ENCODE measurements at places on chromosomes 4 and X.

DNA sequence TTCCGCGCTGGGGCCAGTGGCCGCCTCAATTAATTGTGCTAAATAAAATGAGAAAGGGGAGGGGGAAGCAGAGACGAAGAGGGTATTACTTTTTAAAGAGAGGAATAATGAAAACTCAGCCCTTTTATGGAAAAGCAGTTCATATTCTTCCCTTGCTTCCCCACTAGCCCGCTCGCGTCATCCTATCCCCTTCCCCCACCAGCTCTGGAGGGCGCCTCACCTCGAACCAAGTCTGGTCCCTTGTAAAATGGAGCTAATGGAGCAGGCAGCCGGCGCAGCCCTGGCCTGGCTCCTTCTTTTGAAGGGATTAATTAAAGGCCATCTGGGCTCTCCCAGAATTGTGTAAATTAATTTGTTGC is 511 bp upstream of the NKX6-1 start:
- no peak for DNase-seq

- no peak for DNase-seq
These were observed 44.0 kb upstream of the STK26 start for GRCh38 chrX:131979116-131979515.

- DNase-seq: no peak
These were observed 121.3 kb downstream of the HS6ST2 start for GRCh38 chrX:132837126-132837525.

DNA sequence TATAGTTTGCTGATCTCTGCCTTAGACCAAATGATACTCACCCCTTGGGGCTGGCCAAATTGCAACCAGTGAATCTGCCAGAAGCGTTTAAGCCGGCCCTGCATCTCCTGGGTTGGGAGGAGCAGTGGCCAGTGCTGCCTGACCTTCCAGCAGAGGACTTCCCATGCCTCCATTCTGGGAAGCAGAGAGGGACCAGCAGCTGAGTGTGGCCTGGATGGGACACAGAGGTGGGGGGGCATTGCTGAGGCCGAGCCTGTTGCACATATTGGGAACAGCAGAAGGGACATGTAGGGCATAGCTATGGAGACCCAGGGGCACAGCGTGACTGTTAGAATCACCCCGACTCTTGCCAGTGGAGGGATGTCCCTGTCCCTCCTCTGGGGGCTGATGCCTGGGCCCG is 93.3 kb downstream of the CPZ start:
- no peak for DNase-seq

GRCh38 chr4:152172146-152172545 is 363.7 kb downstream of the FBXW7 start:
- DNase-seq: no peak

- no peak for DNase-seq
These were observed 37.0 kb downstream of the HTT start for GRCh38 chr4:3111461-3111860.

DNA sequence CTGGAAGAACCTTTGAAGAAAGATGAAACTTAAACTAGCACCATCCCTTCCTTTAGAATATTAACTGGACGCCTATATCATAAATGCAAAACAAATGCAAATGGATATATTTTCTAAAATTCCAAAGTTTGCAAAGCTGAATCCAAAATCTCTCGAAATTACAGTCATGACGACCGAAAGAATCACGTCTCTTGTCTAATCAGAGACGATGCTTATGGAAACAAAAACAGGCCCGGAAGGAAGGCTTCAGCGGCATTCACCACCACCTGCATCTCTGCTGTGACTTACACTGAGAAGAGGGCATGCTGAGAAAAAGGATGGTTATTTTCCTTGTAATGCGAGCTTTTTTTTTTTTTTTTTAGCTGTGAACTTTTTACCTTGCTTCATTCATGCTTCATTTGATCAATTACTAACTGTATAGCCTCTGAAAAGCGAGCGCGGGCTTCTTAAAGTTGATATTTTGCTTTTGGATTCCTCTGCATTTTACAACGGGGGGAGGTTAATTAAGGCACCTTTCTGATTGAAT is 209.3 kb downstream of the SOWAHB start:
- no peak for DNase-seq

GRCh38 chr4:109359040-109359646 is 56.7 kb upstream of the COL25A1 start:
- peak; percentile 12 for DNase-seq

GRCh38 chrX:68249401-68249831 is 183.9 kb downstream of the OPHN1 start:
- DNase-seq: no peak

- DNase-seq: no peak
These were observed 64.4 kb upstream of the C4orf54 start for GRCh38 chr4:99722006-99722405.

- no peak for DNase-seq
These were observed 11.2 kb upstream of the CPXCR1 start for GRCh38 chrX:88735835-88736234.

GRCh38 chr4:7411491-7411890 is 23.2 kb downstream of the PSAPL1 start:
- DNase-seq: no peak
